SJCRH30 (cell line): ENCODE measurements at places on chromosomes 12 and 14. TPM values are rescaled to one million over a fixed set of nuclear protein-coding genes. Genes with fewer than 3 reads are reported as not detected.

GRCh38 chr14:56002342-56002741 lies 115.9 kb upstream of the PELI2 start:
- no peaks in the 10 kb centered on the region; the same call in 1 of the 2 replicates for H3K4me1 ChIP-seq
- H3K27me3 ChIP-seq, result no peaks in the 10 kb centered on the region
- DNase-seq, result no peak

The PAH gene
- not detected in 2 replicates for total RNA-seq

The TBX5 gene
- not detected in 2 replicates for total RNA-seq

The SLC25A47 gene
- total RNA-seq, result 0.08 TPM in 1 of 2 replicates, not detected in the other

DNA sequence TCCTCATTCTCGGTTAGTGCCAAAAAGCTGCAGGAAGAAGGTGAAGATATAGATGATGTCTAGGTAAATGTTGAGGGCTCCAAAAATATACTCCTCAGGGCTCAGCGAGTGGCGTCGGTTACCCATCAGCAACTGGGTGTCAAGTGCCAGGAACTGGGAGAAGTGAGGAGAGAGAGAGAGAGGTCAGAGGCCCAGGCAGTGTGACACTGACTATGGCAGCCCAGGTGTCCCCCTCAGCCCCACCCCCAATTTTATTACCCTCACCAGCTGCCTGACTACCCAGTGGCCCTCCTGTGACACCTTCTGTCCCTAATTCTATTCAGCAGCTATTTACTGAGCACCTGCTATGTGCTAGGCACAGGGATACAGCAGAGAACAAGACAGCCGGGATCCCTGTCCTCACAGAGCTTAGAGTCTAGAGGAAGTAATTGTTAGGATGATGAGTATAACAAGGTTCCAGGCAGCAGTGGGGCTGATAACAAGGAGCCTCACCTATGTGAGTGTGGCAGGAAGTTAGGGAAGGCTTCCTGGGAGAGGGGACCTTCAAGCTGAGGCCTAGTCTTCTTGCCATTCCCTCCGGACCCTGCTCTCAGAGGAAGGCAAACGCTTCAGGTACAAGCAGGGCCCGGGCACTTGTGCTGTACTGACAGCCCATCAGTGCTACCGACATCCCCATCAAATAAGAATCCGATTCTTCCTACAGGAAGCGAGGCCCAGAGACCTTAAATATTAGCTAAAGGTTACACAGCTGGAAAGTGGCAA lies 27.8 kb upstream of the BCDIN3D start:
- DNase-seq, result no peak
- no peaks in the 10 kb centered on the region for H3K36me3 ChIP-seq
- peak overlapping the region; percentile 71; the same call in 1 of the 2 replicates for H3K27ac ChIP-seq
- H3K4me1 ChIP-seq, result peaks cover 66% of the 10 kb centered on the region
- no peaks in the 10 kb centered on the region for H3K27me3 ChIP-seq

The KCNH3 gene
- total RNA-seq, result 0.03 and 0.12 TPM in 2 replicates

The PPP1R36 gene
- total RNA-seq, result 0.24 and 0.56 TPM in 2 replicates

GRCh38 chr14:79161571-79161970 lies 991.4 kb downstream of the NRXN3 start:
- H3K4me3 ChIP-seq, result no peak overlapping the region
- H3K36me3 ChIP-seq, result no peaks in the 10 kb centered on the region
- H3K4me1 ChIP-seq, result no peaks in the 10 kb centered on the region
